ENCODE measurements at places on chromosomes 16 and 17.

- DNase-seq, result no peak
These were observed 4.8 kb upstream of the HOXB8 start for GRCh38 chr17:48619826-48620449.

GRCh38 chr16:57867000-57867561 lies 64.8 kb upstream of the KIFC3 start:
- DNase-seq, result no peak

GRCh38 chr17:34008125-34008524 lies 247.0 kb upstream of the CCL2 start:
- DNase-seq, result no peak

DNA sequence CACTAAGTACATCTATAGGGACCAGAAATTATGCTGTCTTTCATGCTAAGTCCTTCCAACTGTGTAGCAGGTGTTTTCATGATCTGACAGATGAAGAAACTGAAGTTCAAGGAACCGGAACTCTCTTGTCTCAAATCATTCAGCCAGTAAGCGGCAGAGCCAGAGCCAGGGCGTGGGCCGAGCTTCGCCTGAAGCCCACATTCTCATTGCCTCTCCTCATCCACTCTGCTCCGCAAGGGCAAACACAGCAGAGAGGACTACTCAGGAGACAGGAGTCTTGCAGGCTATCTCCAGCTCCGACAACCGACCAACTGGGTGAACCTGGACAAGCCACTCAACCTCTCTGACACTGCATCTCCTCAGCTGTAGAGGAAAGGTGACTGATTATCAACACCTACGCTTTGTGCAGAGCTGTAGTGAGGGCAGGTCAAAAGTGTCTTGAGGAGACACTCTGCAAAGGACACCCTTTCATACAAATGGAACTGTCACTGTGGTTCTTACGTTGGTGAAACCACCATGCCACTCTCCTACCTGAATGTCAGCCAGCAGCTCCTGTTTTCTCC lies 72.9 kb downstream of the CYTH1 start:
- no peak for DNase-seq

- no peak for DNase-seq
These were observed 45.5 kb upstream of the SLC25A19 start for GRCh38 chr17:75334723-75335122.

- no peak for DNase-seq
These were observed 944 bp upstream of the MARF1 start for GRCh38 chr16:15643946-15644250.
